ENCODE measurements at places on chromosomes 6 and 20.

DNA sequence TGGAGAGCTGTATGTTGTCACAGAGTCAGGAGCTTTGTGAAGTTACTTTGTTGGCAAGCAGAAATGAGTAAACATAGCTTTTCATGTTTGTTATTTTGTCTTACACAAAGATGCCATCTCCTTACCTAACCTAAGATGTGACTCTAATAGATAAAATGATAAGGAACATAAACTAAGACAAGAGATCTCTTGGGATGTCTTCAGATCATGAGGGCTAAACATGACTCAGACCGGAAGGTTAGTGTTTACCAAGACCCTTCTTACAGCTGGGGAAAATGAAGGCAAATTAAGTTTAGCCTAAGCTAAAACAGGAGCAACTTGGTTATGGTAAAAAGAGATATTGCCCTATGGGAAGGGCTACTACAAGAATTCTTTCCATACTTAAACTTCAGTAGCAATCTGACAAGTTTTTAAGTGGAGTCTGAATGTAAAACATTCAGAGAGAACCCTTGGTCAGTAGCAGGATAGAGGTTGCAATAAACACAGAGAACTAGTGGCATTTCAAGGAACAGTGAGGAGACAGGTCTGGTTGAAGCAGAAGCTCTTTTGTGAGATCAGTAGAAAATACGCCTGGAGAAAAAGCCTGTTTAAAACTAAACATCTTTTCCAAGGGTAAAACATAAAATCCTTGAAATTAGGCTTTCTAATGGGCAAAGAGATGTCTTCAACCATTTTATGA, 29.9 kb downstream of the SGK1 start:
- no peak for DNase-seq

GRCh38 chr6:11460001-11460668, 77.4 kb upstream of the TMEM170B start:
- DNase-seq, result peak; percentile 22

DNA sequence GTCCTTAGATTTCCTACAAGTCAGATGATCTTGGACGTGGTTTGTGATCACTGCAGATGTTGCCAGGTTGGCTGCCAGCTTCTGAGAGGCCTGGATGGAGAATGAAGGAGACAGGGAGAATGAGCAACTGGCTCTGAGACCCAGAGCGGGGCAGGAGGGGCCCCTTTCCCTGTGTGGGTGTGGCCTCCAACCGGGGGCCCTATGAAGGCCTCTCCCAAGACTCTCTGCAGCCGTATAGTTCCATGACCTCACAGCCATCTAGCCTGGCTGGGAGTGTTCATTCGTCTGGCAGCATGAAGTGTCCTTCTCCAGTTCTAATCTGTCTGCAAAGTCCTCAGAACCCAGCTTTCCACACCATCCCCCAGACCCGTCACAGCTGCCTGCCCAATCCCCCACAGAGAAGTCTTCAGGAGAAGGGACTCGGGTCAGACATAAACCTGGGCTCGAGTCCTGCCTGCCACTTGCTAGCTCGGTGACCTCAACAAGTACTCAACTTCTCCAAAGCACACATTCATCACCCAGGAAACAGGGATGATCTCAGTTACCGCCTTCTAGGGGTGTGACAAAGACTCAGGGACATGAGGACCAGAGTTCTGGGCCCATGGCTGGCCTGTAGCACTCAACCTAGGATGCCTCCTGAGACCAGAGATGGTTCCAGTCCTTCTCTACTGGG, 122.6 kb downstream of the EDN3 start:
- no peak for DNase-seq

DNA sequence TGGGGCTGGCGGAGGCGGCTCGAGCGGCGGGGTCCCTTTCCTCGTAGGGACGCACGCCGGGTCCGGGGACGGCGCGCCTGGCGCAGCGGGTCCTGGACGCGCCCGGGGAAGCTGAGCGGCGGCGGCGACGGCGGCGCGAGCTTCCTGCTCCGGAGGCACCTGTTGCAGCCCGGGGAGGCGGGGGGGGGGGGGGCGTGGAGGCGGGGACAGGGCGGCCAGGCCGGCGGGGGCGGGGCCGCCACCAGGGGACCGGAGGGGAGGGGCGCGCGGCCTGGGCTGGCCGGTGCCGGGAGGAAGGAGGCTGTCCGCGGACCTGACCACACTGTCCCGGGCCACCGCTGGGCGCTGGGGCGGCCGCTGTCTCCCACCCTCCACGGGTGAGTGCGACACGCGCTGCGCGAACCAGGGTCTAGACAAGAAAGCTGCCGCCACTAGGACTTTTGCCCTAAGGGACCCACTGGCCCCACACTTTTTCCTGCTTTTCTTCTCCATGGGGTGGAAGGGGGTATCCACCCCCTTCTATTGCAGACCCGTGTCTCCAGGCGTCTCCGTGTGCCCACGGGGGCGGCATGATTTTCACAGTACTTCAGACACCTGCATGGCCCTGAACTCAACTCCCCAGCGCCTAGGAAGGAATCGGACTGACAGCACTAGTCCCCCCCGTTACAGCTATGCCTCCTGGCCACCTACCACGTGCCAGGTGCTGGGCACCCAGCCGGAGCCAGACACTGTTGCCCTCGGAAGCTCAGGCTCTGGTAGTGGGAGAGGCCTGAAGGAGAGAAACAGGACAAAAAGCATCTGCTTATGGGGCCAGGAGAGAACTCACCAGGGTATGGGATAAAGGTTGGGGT, at the start of gene NFATC2:
TSS of gene NFATC2 (minus strand) at position 149 of the 851 bp plus-strand sequence. CDS start 220 bp downstream, outside the sequence.
- DNase-seq, result no peak

Measured in stimulated activated naive CD8-positive, alpha-beta T cell treated with anti-CD3 and anti-CD28 coated beads, Interleukin-15, amount 100 ng/mL, for 72 hours (primary cell).